ENCODE measurements at places on chromosomes 11 and 22.

DNA sequence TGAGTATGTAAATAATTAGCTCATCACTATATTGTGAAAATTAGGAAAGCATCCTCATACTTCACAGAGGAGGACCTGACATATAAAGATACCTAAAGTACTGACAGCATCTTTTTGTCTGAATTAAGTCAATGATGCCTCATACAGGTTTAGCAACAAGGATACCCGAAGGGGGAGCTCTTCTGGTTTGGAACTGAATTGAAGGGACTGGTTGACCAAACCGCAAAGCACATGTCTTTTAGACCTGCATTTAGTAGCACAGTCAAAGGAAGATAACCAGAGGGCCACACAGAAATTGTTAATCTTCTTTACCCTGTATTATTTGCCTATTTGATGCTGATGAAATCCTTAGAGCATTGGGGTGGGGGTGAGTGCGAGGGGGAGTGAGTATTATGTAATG, 12.9 kb upstream of the WT1 start:
- no peak for DNase-seq

DNA sequence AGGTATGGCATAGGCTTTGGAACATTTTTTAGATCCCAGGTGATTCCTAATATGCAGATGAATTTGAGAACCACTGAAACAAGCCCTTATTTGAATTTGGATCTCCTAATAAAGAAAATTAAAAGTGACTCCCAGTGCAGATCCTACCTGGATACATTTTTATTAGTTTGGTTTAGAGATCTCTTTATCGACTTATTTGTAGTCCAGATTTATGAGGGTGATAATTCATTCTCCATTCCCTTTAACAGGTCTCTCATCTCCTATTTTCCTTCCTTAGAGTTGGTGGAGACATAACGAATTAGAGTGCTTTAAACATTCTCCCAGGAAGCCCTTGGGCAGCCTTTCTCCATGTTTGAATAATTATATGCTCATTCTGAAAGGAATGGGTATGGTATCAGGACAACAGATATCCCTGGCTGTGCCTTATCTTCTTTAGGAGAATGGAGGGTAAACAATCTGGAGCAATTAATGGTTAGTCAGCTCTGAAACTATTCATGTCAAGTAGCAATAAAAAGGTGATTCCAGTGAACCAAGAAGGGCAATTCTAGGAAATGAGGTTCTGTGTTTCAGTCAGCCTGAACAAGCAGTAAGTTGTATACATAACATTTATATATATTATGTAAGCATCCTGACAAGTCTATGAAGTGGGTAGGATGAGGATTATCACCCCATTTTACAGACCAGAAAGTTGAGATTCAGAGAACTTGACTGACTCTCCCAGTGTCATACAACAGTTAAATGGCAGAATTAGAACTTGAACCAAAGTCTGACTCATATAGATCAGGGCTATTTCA, 53.9 kb upstream of the RCE1 start:
- no peak for DNase-seq

GRCh38 chr11:16587670-16588069, 150.8 kb upstream of the C11orf58 start:
- no peak for DNase-seq

DNA sequence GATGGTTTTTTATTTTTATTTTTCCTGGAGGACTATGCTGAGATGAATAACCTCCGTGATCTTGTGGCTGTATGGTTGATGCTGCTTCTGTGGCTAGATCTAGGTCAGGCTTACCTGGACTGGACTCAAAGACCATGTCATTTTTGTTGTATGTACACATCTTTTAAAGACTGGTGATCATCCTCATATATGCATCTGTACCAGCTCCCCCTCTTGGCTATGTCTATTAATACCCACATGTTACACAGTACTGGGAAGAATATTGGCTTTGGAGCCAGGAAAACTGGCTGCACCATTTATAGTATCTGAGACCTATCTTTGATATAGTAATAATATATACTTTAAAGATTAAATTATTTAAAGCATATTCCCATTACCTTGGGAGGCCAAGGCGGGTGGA, 18.4 kb upstream of the PITPNB start:
- no peak for DNase-seq

- DNase-seq, result peak; percentile 59
These were observed 444 bp downstream of the CWF19L2 start for GRCh38 chr11:107457205-107457557.

- no peak for DNase-seq
These were observed 14.9 kb downstream of the PGAP2 start for GRCh38 chr11:3823303-3823702.

GRCh38 chr22:38793317-38793716, 626 bp downstream of the DNAL4 start:
- DNase-seq, result no peak

DNA sequence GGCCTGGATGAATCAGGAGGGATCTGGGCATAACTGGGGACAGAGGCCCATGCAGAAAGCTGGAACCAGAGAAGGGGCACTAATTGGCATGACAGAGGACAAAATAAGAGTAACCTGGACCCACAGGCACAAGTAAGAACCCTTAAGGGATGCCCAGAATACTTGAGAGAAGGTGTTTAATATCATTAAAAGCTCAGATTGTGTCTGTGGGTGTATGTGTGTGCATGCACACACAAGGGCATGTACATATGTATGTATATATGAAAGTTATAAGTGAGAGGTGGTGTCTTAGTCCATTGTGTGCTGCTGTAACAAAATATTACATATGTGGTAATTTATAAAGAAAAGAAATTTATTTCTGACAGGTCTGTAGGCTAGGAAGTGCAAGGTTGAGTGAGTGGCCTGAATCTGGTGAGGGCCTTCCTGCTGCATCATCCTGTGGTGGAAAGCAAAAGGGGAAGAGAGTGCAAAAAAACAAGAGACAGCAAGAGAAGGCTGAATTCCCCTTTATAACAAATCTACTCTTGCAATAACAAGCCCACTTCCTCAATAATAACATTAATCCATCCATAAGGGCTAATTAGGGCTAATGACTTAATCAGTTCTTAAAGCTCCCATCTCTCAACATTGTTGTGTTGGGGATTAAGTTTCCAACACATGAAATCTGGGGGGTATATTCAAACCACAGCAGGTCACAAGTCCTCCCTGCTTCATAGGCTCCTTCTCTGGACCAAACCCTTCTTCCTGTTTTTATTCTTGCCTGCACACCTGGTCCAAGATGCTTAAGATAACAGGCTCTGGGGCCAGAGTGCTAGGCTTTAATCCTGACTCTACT, 68.3 kb upstream of the POU2AF2 start:
- peak; percentile 56 for DNase-seq

DNA sequence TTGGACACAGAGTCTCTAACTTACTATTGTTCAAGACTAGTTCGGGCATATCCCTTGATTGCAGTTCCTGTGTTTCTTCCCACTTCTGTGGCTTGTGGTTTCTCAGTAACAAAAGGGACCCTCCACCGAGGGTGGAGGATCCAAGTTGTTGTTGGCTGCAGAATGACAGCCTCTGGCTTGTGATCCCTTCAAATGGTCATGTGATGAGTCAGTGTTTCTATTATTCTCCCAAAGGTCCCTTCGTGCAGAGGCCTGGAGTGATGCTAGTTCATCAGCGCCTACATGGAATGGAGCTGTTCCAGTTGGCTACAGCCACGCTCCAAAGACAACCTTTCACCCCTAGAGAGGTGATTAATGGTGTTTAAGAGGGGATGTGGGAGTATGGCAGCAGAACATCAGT, 2.6 kb upstream of the VWCE start:
- DNase-seq, result no peak

DNA sequence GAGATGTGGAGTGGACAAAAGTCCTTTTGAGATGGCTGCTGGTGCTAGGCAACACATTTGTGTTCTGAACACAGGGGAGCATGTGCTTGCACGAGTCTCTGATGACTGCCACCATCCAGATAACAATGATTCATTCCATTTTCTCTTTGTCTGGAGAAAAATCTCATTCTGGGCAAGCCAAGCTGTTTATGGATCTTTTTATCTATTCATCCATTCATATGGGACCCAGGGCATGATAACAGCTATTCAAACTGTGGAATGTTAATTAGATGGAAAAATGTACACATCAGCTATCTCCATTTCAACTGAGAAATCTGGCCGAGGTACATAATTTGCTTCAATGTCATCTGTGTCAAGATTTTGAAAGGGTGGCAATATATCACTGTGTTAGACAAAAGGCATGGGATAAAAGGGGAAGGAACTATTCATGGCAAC, 117.5 kb upstream of the ZBED5 start:
- no peak for DNase-seq

GRCh38 chr22:36828815-36829214, 12.0 kb upstream of the PVALB start:
- no peak for DNase-seq
